Amygdala (tissue), 56 donors: ENCODE measurements at places on chromosomes 11 and 22.

DNA sequence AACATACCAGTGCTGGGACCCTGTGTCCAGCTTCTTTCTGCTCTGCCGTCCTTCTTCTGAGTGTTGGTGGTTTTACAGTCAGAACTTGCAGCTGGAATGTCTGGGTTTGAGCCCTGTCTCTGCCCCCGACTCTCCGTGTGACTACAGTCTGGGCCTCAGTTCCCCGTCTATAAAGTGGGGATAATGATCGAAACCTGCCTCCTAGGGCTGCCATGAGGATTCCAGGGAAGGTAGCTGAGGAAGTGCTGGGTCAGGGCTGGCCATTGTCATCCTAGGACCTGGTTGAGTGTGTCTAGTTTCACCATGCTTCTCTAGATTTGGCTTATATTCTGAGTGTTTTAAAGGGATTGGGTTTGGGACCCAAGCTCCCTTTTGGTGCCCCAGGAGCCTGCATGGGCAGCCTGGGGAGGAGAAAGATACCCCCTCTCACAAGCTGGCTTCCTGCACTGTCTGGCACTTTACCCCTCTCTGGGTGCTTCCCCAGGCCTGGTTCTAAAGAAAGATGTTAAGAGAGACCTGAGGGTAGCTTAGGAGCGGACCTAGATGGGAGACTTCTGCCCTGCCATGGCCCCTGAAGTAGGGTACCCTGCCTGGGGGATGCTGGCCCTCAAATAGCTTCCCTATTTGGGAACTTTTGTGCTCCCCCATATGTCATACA, 49.9 kb downstream of the TSPAN18 start:
- no peak for DNase-seq

DNA sequence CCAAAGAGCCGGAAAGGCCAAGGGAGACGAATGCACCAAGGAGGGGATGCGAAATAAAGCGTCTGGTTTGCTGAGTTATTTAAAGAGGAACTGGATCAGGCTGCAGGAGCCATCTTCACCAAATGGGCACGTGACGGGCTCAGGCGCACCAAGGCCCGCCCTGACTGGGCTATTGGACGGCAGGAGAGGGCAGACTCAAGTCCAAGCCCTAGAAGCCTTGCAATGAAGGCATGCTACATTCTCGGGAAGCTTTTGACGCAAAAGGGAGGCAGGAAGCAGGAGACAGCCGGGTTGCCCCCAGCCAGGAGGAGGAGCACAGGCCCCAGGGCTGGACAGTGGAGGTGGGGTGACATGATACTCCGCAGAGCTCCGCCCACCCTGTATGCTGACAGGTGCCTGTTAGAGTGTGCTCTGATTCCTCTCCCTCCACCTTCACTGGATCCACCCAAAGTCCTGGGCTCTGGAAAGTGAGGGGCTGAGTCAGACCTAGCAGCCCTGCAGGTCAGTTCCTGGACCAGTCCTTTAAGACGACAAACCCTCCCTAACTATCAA, 41.5 kb upstream of the BID start:
- no peak for DNase-seq

GRCh38 chr11:10302744-10303557, 1.9 kb upstream of the ADM start:
- DNase-seq: no peak

GRCh38 chr11:2428322-2428795, 16.0 kb downstream of the TRPM5 start:
- DNase-seq: peak; percentile 35

- DNase-seq: no peak
These were observed 34.1 kb downstream of the LIF start for GRCh38 chr22:30212363-30212995.

- no peak for DNase-seq
These were observed 700 bp upstream of the DEPDC5 start for GRCh38 chr22:31753005-31753633.

GRCh38 chr22:27749597-27750225, 51.8 kb downstream of the MN1 start:
- DNase-seq: no peak

GRCh38 chr11:89420981-89421380, 70.2 kb downstream of the NOX4 start:
- no peak for DNase-seq
